AML-193 (cell line): ENCODE measurements at places on chromosomes 16 and 17.

GRCh38 chr17:34519282-34519681 is 60.1 kb upstream of the TMEM132E start:
- peak; percentile 12 for DNase-seq

DNA sequence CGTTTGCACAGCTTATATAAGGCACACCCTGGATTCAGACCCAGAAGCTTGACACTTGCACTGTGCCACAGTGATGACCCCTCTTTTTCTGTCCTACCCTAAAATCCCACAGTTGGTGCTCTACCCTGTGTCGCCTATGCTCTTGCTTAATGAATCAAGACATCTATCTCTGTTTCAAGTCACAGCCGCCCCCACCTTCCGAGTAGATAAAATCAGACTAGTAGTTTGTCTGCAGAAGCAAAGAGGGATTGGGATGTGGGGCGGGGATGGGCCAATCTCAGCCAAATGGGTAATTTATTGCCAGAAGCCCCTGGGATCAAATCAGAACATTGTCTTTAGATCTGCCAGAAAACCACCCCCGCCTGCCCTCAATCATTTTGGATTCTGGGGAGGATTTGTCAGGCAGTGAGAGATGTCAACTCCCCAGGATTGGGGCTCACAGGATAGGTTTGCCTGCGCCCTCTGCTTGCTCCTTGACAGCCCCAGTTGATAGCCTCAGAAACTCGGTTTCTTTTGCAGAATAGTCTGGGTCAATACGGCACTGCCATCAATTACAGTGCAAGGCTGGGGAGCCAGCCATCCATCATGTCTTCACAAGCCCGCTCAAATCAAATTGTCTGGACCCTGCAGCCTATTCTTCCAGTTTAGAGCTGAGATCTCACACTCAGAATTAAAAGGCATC is 520.8 kb downstream of the GRIN2A start:
- no peak for DNase-seq

GRCh38 chr17:42325026-42325425 is 36.7 kb downstream of the STAT5A start:
- DNase-seq, result no peak

DNA sequence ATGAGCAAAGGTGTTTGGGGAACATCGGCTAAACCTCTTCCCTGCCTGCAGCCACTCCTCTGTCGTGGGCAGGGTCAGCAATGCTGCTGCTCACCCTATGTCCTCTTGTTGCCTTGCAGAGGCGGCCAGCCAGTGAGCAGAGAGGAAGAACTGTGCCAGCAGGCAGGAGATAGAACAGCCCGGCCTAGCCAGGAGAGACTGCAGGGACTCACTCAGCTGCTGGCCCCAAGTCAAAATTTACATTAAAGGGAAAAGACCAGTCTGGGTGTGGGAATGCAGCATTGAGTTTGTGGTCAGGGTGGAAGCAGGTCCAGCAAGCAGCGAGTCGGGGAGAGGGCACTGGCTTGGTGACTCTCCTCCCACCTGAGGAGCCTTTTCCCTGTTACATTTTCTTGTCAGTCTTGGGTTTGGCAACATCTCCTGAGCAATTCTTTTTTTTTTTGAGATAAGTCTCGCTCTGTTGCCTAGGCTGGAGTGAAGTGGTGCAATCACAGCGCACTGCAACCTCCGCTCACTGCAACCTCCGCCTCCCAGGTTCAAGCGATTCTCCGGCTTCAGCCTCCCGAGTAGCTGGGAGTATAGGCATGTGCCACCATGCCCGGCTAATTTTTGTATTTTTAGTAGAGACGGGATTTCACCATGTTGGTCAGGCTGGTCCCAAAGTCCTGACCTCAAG is 22.7 kb downstream of the LIG3 start:
- no peak for DNase-seq

DNA sequence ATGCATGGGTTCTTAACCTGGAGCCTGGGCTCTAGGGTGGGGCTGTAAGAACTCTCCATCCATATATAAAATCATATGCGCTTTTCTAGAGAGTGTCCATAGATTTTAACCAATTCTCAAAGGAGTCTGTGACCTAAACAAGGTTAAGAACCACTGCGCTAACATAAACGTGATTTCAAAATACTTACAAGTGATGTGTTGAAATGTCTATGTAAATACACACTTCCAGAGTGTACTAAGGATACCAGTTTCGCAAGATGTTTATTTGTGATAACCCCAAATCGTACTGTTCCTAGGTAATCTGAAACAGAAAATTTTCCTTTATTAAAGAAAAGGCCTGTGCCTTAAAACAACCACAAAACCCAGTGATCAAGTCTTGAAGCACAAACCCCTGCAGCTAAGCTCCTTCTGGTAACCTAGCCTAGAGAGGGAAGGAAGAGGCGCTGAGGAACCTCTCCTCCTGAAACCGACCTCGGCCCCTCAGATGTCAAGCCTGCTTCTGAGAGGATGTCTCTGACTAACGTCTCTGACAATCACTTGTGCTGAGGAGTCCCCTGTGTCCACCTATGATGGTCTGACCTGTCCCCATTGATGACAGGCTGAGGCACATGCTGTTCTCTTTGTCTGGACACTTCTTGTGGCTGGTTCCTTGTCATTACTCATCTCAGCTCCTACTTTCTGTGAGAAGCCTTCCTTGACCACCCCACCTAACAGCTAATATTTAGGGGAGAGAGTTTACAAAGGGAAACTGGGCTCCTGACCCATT is 32.2 kb downstream of the SNN start:
- DNase-seq, result no peak

- DNase-seq, result no peak
Observed at GRCh38 chr16:67967958-67968399, 458 bp downstream of the SLC12A4 start.

DNA sequence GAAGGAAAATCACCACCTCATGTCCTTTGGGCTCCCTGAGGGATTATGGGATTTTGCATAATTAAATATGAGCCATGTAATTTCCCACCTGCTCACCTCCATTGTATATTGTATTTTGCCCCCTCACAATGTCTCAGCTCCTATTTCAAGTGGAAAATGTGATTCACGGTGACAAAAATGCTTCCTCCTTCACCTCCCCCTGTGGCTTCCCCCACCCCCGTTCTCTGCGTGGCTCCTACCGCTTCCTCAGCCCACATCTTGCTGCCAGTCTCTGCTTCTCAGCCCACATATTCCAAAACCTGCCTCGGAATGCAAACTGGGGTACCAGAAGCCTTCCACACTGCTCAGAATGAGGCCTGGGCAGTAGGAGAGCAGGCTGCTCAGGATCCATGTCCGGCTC is 394.5 kb upstream of the C16orf82 start:
- DNase-seq, result no peak

DNA sequence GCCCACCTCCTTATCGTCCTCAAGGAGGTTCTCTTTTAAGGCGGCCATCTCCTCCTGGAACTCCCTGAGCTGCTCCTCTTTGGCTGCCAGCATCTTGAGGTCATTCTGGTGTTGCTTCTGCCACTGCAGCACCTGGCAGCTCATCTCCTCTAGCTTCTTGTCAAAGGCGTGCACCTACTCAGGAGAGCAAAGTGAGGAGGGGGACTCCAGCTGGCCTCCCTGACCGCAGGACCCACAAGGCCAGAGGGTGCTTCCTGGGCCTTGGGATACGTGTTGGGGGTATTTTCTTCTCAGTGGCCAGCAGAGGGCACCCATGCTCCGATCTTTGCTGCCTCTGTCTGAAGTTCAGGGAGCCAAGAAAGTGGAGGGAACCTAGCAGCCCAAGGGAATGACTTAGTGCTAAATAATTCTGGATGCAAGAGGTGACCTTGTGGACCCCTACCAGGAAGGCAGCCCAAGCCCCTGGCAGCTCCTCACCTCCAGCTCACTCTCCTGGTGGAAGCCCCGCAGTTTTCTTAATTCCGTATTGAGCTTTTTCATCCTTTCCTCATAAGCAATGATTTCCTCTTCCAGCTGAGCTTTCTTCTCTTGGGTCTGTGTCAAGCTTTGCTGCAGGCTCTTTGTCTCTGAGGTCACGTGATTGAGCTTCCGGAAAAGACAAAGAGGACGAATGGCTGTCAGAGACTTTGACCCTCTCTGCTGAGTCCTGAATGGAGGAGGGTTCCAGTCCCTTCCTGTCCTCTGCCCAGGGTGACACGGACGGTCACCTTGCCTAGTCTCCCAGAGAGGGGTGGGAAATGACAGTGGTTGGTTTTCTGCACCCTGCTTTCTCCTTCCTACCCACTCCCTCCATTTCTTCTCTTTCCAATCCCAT is 31.4 kb downstream of the DHX38 start:
- peak; percentile 35 for DNase-seq

- no peak for DNase-seq
Observed at GRCh38 chr17:28946239-28946638, 5.1 kb downstream of the PHF12 start.

GRCh38 chr17:18156171-18156975 is 27.3 kb upstream of the ALKBH5 start:
- DNase-seq, result no peak

DNA sequence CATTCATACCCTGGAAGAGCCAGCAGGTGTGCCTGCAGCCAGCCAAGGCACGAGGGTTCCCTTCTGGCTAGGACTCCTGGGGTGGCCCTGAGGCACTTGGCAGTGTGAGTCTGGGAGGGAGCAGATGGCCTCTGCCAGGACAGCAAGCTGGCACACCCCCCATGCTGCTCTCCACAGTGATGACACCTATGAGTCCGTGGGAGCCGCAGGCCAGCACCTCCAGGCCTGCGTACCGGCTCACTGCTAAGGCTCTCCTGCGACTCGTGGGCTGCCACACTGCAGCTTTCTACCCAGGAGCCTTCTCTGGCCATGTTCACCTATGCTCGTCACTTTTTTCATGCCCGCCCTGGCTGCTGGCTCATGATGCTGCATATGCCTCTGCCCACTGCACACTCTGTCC is 68.1 kb downstream of the NDEL1 start:
- DNase-seq, result no peak

DNA sequence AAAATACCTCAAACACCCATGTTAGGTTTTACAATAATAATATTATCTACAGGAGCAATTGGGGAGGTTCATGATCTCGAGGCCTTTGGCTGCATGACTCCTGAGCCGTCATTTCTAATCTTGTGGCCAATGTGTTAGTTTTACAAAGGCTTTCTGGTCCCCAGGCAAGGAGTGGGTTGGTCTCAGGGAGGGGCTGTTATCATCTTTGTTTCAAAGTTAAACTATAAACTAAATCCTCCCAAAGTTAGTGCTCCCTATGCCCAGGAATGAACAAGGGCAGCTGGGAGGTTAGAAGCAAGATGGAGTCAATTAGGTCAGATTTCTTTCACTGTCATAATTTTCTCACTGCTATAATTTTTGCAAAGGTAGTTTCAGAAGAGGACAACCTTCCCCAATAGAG is 9.1 kb upstream of the CCL5 start:
- no peak for DNase-seq

DNA sequence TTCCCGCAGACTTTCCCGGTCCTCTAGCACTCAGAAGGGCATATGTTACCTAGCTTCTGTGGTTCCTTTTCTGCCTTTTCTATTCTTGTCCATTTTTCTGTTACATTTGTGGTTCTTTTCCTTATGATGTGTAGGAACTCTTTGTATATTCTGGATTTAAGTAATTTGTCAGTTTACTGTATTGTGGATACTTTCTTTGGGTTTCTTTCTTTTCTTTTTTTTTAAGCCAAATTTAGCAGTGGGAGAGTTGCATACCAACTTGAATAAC is 657 bp downstream of the ALDH3A2 start:
- no peak for DNase-seq

DNA sequence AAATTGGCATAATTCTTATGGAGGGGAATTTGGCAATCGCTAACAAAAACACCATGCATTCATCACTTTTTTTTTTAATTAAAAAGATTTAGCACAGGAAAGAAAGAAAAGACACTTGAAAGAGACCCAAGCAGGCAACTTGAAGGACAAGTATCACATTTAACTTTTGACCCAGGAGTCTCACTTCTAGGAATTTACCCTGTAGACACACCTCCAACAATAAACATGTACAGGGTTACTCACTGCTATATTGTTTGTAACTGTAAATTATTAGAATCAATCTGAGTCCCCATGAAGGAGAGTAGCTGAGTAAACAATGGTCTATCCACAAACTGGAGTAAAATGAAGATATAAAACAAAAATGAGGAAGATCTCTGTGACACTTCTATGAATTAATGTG is 10.1 kb downstream of the KIAA0753 start:
- no peak for DNase-seq

DNA sequence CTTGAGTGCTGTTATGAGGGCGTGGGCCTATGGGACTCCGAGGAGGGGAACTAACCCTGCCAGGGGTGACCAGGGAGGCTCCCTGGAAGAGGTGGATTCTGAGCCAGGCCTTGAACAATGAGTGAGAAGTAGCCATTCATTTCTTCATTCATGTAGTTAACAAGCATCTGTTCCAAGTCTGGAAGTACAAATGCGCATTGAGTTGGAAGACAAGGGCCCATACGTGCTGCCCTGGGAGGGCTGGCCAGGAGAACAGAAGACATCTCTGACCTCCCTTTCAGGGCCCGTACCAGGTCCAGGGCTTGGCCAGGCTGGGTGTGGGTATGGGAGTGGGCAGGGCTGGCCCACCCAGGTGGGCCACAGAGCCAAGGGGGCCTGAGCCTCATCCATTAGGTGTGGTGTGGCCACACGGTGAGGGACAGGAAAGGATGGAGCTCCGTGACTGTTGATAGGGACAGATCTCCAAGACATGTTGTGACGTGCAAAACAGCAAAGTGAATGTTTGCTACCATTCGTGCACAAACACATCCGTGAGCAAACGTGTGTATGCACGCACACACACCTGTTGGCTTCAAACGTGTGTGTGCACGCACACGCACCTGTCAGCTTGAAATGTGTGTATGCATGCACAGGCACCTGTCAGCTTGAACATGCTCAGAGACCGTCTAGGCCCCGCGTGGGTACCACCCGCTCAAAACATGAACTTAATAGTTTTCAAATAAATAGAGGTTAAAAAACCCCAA is 46.8 kb downstream of the ZDHHC7 start:
- DNase-seq, result no peak

DNA sequence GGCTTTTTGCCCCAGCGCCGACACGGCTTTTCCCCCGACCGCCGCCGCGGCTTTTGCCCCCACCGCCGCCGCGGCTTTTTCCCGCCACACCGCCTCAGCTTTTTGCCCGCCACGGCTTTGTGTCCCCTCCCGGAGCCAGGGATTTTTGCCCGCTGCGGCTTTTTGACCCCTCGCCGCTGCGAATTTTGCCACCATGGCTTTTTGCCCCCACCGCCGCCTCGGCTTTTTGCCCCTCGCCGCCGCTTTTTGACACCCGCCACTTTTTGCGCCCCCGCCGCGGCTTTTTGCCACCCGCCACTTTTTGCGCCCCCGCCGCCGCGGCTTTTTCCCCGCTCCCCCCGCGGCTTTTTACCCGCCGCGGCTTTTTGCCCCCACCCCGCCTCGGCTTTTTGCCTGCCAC is 1342.5 kb downstream of the TP53TG3F start:
- no peak for DNase-seq

DNA sequence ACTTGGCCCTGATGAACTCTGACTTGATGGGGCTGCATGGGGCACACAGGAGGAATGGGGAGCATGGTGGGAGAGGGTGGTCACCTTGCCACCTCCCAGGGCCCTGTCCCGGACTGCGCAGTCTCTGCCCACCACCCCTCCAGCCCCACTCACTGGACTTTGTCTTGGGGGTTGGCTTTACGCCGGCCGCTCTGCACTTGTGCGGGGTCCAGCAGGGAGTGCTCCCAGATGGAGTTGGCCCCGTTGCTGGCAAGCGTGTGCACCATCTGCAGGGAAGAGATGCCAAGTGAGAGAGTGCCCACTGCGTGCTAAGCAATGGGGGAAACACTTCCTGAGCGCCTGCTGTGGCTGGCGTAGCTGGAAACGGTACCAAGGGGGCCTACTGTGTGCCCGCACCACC is 6.7 kb downstream of the GIT1 start:
- no peak for DNase-seq
